ENCODE measurements at places on chromosomes 3 and 15. TPM values are rescaled to one million over a fixed set of nuclear protein-coding genes. Genes with fewer than 3 reads are reported as not detected.

GOLGA6B gene
- not detected for total RNA-seq

CLEC3B gene
- total RNA-seq, result not detected

GP9 gene
- not detected for total RNA-seq

SGO1 gene
- 27.8 TPM for total RNA-seq
